ENCODE measurements at places on chromosomes 5 and 9. TPM values are rescaled to one million over a fixed set of nuclear protein-coding genes. Genes with fewer than 3 reads are reported as not detected.

DNA sequence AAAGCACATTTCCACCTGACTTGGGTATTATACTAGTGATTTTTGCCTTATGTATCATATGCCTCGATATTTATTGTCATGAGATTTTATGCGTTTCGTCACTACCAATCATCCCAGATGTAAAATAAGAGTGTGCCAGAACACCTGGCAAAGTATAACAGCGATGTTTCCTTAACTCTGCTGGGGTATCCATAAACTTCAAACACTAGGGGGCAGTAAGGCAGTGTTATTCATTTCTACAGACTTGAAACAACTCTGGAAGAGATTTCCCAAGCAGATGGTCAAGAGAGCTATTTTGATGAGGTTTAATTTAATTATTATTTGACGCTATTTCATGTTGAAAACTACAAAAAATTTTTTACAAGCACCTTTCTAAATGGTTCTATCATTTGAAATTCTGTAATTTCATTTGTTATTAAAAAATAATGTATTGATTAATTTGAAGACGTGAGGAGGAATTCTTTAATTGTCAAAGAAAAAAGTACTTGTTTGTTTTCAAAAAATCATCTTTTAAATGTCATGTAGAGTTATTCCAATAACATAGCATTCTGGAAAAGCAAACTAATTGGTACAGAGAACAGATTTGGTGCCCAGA lies 388.5 kb upstream of the CTNND2 start:
- DNase-seq = no peak

- DNase-seq = no peak
Measured at GRCh38 chr5:96144289-96144688, 182.6 kb upstream of the ELL2 start.

DNA sequence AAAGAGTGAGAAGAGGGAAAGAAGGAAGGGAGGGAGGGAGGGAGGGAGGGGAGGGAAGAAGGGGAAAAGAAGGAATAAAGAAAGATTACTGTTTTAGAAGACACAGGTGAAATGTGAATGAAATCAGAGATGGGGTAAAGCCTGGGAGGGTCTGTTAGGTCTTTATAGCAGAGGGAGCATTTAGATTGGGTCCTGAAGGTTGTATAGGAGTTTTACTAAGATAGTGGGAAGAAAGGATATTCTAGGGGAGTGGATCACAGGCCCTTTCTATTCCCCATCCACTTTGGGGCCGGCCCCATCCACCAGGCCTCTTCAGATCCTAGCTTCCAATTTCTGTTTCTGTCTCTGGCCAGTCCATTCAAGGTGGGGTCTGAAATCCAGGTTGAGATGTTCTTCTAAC lies 35.5 kb downstream of the C9orf50 start:
- no peak for DNase-seq

CDKN2B-AS1 gene
- not detected for polyA plus RNA-seq

- DNase-seq = no peak
Measured at GRCh38 chr5:150557509-150557872, 49.6 kb downstream of the NDST1 start.

DNA sequence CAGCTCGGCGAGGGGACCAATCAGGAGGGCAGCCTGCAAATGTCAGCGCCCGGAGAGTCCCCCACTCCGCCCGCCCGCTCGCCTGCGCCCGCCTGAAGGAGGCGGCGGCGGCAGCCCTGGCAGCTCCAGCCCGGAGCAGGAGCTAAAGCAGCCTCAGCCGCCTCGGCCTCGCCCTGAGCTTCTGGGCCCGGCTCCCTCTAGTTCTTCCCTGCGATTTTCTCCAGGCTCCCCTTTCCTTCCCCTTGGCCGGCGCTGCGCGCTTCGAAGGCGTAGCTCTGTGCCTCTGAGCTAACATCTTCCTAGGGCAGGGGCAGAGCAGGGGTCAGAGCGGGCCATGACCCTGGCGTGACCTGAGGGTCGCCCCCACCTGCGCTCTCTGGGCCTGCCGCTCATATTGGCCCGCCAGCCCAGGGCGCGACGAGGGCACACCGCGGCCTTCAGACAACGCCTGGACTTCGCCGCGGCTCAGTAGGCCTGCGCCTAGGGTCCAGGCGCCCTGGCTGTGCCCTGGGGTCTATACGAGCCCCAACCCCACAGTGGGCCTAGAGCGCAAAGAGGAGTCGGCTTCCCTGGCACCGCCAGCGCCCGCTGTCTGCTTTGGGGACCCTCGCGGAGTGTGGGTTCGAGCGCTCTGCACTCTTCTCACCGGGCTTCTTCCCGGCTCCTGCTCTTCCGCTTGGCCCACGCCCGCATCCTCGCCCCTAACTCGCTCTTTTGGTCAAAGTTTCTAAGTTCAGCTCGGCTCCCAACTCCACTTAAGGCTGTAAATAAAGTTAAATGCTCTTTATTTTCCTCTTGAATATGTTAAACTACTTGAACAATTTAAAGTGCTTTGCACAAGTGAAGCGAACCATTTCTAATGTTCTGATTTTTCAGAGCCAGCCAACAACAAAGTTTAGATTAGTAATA lies 504 bp upstream of the OTP start:
- DNase-seq = no peak

DNA sequence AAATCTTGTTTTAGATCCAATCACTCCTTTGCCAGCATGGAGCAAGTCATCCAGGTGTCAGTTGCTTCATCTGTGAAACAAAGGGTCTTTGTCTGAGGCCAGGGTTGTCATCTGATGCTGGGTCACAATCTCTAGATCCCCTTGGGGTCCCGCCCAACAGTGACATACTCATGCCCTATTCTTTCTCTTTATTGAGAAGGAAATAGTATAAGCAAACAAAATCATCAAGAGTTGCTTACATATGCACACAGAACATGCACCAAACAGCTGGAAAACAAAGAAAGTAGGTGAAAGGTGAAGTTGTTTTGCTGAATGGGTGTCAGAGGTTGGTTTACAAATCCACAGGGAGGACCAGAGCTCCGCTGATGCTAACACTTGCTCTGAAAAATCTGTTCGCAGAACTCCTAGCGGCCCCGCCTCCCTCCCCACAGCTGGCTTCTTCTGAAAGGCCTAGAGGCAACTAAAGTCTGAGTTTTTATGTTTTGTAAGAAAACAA lies 106.1 kb upstream of the SLC44A1 start:
- no peak for DNase-seq

DNA sequence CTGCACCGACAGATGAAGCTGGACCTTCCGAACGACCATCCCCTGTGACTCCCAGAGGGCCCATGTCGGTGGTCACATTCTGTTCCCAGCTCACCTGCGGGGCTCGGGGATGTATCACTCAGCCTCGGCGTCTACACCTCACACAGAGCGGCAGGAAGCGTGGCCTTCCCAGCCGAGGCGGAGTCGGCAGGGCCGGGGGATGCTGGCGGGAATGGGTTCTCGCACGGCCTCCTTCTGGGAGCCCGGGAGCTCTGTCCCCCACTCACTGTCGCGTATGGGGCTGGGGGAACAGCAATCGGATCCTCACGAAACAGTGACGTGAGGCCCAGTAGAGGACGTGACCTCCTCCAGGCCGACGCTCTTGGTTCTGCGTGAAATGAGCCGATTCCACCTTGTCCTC lies 20.4 kb downstream of the NACC2 start:
- no peak for DNase-seq

- DNase-seq = no peak
Measured at GRCh38 chr9:123338710-123339665, 17.0 kb upstream of the CRB2 start.

- no peak for DNase-seq
Measured at GRCh38 chr9:16348531-16348930, 521.9 kb downstream of the BNC2 start.

PLPP7 gene
- 2.1 TPM for polyA plus RNA-seq

DNA sequence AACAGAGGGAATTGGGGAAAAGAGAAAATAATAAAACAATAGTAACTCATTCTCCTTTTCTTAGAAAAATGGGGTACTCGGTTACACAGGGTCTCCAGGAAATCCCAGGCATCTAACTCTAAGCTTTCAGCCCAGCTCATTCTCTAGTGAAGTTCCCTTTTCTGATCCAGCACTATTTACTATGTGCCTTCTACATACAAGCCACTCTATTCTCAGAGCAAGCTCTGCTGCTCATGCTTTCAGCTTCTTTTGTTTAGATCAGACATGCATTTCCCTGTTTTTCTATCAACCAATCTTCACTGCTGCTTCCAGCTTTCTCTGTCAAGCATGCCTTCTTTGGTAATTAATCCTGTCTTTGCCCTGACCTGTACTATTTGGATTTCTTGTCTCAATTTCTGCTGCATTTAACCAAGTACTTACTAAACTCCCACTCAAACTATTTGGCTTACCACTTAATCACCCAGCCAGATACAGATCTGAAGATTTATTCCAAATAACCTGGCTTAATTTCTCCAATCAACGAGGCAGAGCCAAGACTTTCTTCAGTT lies 25.3 kb downstream of the OSMR start:
- DNase-seq = no peak

NTRK2 gene
- polyA plus RNA-seq = 93.2 TPM

DNA sequence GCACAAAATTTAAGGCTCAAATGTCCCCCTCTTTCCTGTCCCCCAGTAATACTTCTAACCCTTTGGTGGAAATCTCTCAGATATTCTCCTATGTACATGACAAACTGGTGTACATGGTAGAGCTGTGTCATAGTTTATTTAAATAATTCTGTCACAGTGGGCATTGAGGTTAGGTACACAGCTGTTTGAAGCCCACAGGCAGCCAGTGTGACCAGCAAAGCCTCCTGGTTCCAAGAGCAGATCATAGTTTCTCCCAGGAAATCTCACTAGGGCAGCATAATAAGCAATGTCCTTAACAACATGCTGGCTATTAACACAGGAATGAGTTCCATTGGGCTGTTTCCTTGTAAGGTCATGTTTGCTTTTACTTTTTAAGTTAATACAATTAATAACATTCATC lies 63.9 kb downstream of the NDST1 start:
- DNase-seq = no peak

- no peak for DNase-seq
Measured at GRCh38 chr5:150649108-150650020, 8.9 kb downstream of the SYNPO start.

DNA sequence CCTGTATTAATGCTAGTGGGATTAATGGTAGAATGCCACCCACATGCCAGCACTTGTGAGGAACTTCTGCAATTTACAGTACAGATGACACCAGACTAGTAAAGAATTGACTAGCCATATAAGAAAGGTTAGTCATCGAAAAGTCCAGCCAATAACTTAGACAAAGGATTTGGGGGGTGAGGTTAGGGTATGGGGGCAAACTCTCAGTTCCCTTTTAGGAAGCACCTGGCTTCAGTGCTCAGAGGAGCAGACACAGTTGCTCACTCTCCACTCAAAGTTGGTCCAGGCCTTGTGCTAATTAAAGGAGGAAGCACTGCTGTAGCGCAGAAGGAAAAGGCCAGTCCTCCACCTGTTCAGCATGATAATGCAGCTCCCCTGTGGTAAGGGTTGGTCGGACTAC lies 25.2 kb downstream of the TGFBR1 start:
- no peak for DNase-seq

DNA sequence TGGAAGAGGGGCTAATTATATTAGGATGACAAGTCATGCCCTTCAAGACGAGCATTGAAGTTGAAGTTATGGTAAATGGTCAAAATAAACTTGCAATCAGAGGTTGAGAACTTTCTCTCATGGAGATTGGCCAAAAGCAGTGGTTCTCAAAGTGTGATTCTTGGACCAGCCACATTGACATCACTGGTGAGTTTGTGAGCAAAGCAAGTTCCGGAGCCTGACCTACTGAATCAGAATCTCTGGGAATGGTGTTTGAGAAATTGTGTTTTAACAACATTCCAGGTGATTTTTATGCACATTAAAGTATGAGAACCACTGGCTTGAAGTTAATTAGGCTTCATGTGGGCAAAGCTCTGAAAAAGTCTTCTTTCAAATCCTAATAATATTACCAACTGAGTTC lies 403.5 kb downstream of the ZSWIM6 start:
- DNase-seq = no peak

- no peak for DNase-seq
Measured at GRCh38 chr5:175305251-175305650, 138.7 kb downstream of the DRD1 start.

DNA sequence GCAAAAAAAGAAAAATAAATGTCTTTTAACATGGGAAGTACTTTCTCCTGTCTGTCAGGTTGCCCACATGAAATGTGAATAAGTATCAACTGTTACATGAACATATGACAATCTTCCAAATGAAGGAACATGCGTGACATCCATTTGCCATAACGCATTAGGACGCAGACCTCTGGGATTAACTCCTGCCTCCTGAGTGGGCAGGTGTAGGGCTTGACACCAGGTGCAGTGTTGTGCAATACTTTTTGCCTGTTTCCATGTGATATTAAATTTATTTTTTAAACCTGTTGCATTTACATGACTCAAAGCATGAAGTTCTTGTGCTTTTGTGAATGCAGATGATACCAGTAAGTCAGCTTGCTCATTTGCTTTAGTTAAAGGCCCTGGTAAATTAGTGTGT lies 8.7 kb upstream of the TMEM141 start:
- no peak for DNase-seq

CCDC180 gene
- 16.6 TPM for polyA plus RNA-seq

GRCh38 chr5:91419571-91420537 lies 36.7 kb upstream of the ARRDC3 start:
- peak; percentile 20 for DNase-seq

- no peak for DNase-seq
Measured at GRCh38 chr5:9124071-9124470, 421.8 kb downstream of the SEMA5A start.

DNA sequence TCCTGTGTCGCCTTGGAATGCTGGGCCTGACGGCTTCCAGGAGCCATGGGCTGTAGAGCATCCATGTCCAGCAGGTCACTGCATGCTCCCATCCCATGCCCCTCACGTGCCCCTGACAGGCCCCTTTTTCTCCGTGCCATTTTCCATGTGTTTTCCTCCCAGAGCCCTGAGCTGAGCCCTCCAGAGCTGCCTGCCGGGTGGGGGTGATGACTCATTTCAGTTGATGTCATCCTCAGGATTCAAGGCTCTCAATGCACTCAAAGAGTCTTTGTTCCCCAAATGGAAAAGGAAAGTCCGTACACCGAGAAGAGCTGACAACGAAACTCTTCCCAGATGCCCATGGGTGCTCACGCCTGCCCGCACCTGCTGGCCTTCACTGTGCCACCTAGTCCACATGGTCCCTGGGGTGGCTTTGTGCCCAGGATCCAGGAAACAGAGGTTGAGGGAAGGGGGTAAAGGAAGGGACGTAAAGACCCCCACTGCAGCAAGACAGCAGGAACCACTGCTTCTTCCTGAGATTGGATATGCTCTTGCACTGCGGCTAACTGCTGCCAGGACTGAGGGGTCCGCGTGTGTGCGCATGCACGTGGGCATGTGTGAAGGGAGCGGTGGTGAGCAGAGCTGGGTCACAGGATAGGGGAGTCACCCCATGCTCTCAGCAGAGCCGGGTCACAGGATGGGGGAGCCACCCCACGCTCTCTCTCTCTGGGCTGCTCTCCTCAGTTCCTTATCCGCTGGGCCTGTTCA lies 27.6 kb downstream of the COL15A1 start:
- no peak for DNase-seq

ADAMTS2 gene
- polyA plus RNA-seq = 15.5 TPM

- no peak for DNase-seq
Measured at GRCh38 chr9:70519912-70520724, 105.7 kb upstream of the KLF9 start.

Measured in left renal pelvis (tissue), 4 donors.